ENCODE measurements at places on chromosomes 11 and 22.
A peak's percentile ranks its signal among the peaks of the same experiment; 100 is the strongest.

DNA sequence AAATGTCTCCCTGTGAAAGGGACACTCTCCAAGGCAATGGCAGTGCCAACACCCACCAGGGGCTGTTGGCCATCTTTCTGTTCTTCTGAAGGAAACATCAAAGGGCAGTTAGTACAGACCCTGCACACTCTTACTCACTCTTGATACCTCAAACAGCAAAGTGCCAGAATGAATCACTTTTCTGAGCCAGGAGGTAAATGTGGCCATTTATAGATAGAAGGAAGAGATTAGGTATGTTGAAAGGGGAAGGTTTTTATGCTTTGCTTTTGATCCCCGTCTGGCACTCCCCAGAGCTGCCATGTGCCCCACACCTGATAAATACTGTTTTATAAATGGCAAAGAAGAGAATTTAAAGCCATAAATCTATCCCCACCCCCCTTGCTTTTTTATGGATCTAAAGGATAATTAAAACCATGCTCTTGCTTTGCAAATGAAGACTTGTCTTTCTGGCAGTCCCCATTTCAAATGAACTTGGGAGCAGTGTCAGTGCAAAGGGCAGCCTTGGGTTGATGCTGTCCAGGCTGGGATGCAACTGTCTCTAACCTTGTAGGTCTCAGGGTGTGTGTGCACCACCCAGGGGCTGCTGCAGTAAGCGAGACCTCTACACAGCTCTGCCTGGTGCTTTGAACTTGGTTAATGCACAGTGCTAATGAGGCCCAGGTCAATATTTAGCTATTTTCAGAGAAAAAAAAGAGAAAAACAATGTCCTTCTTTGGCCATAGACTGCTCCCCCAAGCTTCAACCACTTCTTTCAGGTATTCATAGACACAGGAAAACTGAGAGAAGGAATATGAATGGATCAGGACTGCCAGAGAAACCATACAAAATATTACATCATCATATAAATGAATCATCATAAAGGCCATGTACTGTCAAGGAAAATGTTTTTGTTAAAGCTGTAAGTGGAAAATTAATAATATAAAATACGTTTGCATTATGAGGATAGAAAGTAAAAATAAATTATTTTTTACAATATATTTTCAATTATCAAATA lies 207.5 kb downstream of the ETS1 start:
- no peak for DNase-seq

GRCh38 chr11:128232588-128232987 lies 354.8 kb downstream of the ETS1 start:
- DNase-seq: no peak

DNA sequence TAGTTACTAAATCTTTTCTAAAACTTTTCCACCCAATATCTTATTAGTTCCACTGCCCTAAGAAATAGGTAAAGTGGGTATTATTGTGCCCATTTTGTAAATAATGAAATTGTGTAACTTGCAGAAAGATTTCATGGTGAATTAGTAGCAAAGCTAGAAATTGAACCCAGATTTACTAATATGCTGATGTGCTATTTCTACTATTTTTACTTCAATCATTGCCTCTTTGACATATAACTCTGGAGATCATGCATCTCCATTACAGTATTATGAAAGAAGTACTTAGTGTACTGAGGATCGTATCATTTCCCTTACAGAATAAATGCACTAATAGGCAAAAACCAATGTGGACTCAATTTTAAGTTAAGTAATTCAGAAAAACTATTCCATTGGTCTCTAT lies 119.0 kb downstream of the CSTPP1 start:
- DNase-seq: no peak

DNA sequence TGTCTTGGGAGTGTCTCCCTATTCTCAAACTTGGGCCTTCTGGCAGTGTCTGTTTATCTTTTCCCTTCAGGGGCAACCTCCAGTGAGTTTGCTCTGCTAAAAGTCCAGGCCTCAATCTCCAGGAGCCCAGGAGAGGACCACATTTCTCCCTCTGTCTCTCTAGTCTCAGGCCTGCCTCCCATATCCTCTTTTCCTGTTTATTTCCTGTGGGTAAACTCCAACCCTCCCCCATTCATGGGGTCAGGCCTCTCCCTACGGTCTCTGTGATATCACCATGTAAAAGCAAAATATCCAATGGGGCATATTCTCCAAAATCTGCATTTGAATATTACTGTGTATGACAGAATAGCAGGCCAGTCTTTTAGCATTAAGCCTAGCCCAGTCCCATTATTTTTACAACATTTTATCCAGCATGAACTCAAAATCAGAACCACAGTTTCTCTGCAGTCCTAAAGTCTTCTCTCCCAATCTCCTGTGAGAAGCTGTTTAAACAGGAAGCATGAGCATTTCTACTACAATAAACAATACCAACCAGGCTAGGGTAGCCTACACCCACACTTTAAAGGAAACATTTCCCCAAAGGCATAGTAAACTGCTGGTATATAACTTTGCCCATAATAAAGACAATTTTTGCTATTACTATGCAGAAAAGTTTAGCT lies 18.0 kb upstream of the TMEM135 start:
- no peak for DNase-seq

- no peak for DNase-seq
These were observed 7.2 kb downstream of the CAT start for GRCh38 chr11:34445956-34446355.

GRCh38 chr11:75090671-75091177 lies 6.0 kb downstream of the OR2AT4 start:
- no peak for DNase-seq

DNA sequence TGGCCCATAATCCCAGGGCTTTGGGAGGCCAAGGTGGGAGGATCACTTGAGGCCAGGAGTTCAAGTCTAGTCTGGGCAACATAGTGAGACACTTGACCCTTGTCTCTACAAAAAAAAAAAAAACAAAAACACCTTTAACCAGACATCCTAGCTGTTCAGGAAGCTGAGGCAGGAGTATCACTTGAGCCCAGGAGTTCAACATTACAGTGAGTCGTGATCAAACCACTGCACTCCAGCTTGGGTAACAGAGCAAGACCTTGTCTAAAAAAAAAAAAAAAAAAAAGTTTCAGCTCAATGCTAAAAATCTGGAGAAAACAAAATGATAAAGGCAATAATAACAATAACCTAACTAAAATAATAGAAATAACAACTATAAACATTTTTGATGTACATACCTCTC lies 22.6 kb upstream of the APLP2 start:
- DNase-seq: no peak

- no peak for DNase-seq
These were observed 15.2 kb downstream of the MB start for GRCh38 chr22:35601743-35602615.

GRCh38 chr22:39522567-39523300 lies 2.4 kb downstream of the ATF4 start:
- no peak for DNase-seq

- DNase-seq: no peak
These were observed 53.6 kb downstream of the LRP5 start for GRCh38 chr11:68365943-68366435.

- peak; percentile 64 for DNase-seq
These were observed 681 bp upstream of the ARHGEF12 start for GRCh38 chr11:120335556-120335907.

- DNase-seq: no peak
These were observed 419.7 kb upstream of the CNTN5 start for GRCh38 chr11:98600786-98601773.

DNA sequence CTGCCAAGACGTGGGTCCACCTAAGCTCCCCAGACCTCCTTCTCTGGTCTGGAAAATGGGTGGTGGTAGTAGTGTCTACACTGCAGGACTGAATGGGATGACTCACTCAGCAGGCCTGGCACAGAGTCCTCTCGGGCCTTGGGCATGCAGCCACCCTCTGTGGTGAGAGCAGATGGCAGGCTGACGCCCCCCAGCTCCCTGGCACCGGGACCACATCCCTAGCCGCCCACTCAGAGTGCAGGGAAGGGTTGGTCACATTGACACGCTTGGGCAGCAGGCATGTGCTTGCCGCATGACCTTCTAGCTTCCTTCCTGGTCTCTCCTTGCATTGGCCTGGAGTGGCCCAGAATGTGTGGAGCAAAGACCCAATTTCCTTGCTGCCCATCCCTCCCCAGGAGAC lies 30.7 kb upstream of the PRODH start:
- no peak for DNase-seq

GRCh38 chr11:73191151-73191550 lies 26.9 kb upstream of the P2RY2 start:
- no peak for DNase-seq

DNA sequence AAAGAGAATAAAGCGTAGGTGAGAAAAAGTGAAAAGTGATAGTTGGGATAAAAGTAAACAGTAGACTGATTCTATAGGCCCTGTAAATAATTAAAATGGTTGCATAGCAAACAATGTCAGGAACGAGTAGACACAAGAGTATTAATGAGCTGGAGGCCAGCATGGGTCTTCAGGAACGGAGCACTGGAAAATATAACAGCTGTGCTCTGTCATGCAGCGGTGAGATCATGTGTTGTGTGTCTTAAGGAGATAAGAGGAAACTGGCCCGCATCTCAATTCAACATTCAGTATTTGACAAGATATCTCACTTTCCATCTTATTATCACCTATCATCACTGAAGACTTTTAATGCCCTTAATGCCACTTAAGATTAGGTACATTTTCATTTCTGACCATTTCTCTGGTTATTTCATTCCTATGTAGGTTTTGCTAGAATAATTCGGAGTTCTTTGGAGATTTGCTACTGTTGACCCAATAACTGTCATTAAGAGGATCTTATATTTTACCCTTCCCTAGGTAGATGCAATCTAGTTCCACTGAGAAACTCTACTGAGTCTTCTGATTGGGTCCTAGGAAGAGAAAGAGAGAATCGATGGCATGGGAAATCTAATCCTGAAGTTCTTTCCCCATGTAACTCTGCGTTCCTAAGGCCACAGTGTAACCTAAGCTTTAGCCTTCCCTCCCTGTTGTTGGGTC lies 35.5 kb upstream of the VWA5A start:
- no peak for DNase-seq

GRCh38 chr11:119861160-119861559 lies 132.2 kb upstream of the NECTIN1 start:
- DNase-seq: no peak

DNA sequence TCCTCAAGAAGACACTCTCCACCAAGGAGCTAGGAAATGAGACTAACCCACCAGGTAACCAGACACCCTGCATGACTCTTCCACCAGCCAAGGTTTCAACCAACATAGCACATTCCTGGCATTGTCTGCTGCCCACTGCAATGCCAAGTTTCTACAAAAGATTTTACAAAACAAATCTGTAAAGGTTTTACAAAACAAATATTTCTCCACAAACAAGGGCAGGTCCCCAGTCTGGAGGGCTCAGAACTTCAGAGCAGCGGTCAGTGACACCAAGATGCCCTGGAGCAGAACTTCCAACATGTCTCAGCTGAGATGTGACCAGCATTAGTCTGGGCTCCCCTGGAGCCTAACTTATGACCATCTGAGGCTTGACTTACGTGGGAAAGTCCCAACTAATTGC lies 14.0 kb downstream of the GALNT18 start:
- no peak for DNase-seq

DNA sequence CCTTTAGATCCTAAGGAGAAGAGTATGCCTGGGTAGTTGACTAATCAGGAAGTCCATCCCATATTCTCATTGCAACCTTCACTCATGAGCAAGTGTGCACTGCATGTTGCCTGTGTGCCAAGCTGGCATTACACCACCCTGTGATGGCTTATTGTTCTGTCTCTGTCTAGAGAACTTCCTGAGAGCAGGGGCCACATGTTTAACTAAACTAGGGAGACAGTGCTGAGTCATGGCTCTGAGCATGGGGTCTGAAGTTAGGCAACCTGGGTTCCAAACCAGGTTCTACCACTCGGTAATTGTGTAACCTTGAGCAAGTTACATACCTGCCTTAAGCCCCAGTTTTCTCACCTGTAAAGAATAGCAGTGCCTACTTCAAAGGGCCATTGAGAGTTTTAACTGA lies 39.6 kb downstream of the CSNK2A3 start:
- no peak for DNase-seq

DNA sequence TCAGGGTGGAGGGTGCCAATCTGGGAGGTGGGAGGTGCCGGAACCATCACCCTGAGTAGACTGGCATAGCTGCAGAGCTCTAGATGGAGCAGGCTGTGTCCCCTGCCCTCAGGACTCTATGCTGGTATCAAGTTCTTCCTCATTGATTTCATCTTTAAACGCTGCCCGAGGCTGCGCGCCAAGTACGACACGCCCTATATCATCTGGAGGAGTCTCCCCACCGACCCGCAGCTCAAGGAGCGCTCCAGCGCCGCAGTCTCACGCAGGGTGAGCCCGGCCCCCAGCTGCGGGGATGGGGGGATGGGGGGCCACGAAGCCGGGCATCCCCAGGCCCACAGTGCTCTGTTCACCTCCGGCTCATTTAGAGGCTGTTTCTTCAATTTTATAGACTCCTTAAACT lies 52.5 kb downstream of the GRAMD4 start:
- DNase-seq: no peak

DNA sequence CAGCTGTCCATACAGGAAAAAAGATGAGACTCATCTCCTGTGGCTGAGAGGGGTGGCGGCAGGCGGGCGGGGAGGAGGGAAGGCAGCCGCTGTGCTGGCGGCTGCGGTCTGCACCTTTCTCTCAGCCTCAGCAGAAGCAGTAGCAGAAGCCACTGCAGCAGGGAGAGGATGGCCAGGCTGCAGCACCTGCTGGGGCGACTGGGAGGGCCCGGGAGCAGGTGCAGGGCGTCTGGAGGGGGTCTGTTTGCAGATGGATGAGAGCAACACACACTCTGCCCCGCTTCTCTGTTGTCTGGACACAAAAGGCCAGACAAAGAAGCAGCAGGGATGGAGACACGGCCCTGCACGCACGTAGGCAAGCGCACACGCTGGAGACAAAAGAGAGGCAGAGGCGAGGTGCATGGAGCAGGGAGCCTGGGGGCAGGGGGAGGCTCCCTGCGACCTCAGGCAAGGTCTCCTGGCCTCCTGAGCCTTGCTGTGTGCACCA lies 9.3 kb upstream of the MIAT start:
- DNase-seq: peak; percentile 87

DNA sequence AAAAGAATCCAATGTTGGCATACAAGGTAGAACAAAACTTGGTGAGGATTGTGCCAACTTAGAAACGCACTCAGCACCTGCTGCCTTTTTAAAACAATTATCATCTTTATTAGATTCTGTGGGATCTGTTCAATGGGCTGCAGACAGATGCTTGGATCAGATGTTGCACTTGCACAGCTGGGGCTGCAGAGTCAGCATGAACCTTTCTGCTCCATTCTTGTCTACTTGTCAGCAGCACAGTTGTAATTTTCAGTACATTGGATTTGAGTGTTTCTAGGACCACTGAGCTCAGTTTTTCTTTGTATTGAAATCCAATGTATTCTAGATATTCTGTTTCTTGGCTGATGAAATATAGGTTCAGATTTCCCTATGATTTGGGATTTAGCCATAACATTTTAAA lies 164.5 kb downstream of the LUZP2 start:
- no peak for DNase-seq

DNA sequence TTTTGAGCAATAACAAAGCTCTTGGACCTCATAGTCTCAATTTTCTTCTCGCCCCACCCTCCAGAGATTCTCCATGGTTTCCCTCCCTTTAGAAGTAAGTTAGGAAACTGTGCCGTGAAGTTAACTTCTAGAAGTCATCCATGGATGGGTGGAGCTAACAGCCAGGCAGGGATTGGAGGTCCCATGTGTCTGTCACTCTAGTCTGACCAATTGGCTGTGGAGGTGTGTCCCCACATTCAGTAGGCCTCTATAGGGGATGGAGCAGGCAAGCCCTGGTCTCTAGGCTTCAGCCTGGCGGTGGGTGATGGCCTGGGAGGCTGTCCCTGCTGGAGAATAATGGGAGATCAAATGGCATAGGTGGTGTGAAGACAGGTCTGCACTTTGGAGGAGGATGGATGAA lies 50.7 kb downstream of the TP53I11 start:
- no peak for DNase-seq

- no peak for DNase-seq
These were observed 770 bp downstream of the METTL15 start for GRCh38 chr11:28108958-28109357.
